GM23338 (cell line): ENCODE measurements at places on chromosomes 4 and X.

GRCh38 chr4:185219551-185220344 is 10.3 kb downstream of the SNX25 start:
- DNase-seq: no peak

GRCh38 chrX:65017451-65017850 is 41.2 kb upstream of the ZC4H2 start:
- DNase-seq: no peak

GRCh38 chr4:54539500-54540029 is 118.2 kb upstream of the KIT start:
- DNase-seq: peak; percentile 80

GRCh38 chr4:1582227-1582626 is 101.9 kb downstream of the FAM53A start:
- DNase-seq: no peak

GRCh38 chr4:150425161-150425560 is 156.8 kb upstream of the MAB21L2 start:
- DNase-seq: no peak

GRCh38 chrX:37349221-37350033 is at the start of gene PRRG1:
Gene PRRG1, plus strand, starts transcription at chrX:37349364. Its CDS starts 56,886 bp downstream, at chrX:37406250.
- peak; percentile 83 for DNase-seq

DNA sequence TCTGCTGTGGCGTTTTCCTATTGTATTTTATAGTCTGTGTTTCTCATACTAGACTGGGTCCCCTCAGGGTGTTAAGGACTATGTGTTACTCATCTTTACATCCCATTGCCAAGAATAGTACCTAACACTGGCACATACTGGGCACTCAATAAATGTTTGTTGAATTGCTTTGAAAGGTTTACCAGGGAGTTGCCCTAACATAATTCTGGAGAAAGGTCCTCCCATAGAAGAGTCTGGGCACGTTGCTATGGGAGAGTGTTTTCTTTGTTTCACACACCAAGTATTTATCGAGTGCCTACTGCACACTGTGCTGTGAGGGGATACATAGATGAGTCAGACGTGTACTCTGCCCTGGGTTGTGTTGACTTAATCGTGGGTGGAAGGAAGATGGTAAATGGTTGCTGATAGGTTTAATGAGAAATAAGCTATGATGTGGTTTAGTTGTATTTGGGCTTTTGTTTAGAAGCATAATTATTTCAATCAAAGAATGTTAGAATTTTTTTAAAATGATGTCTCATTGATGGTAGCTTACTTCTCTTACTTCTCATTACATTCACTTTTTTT is 42.9 kb downstream of the AFF1 start:
- no peak for DNase-seq
